MG63 (cell line): ENCODE measurements at places on chromosomes 3 and 15.

- DNase-seq, result no peak
Observed at GRCh38 chr3:86743233-86743632, 247.7 kb downstream of the VGLL3 start.

GRCh38 chr3:5017925-5018531, 38.8 kb downstream of the BHLHE40 start:
- DNase-seq, result peak; percentile 82

- DNase-seq, result peak; percentile 21
Observed at GRCh38 chr3:148938306-148938705, 53.0 kb upstream of the GYG1 start.

DNA sequence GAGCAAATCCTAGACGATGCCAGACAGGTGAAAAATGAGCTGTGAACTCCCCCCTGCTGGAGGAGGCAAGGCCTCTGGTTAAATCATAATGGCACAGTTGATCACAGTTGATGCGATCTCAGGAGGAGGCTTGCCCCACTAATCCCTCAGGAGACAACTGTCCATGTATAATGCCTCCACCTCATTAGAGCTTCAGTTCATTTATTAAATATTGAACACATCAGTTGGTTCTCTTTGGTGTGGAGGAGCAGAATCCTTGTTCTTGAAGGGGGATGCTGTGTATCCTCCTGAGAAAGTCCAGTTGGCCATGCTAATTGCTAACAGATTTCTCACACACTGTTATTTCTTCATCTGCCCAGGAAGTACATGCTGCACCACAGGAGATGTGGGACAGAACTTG, 290.5 kb downstream of the IGSF11 start:
- no peak for DNase-seq

GRCh38 chr3:15333956-15334263, 1.5 kb upstream of the SH3BP5 start:
- DNase-seq, result no peak

GRCh38 chr3:165981318-165981717, 144.1 kb upstream of the BCHE start:
- no peak for DNase-seq

DNA sequence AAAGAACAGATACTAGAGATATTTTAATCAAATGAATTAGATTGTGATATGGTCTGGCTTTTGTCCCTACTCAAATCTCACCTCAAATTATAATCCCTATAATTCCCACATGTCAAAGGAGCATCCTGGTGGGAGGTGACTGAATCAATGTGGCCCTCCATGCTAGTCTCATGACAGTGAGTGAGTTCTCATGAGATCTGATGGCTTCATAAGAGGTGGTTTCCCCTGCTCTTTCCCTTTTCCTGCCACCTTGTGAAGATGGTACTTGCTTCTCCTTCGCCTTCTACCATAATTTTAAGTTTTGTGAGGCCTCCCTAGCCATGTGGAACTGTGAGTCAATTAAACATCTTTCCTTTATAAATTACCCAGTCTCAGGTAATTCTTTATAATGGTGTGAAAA, 82.8 kb downstream of the FAIM start:
- DNase-seq, result no peak

DNA sequence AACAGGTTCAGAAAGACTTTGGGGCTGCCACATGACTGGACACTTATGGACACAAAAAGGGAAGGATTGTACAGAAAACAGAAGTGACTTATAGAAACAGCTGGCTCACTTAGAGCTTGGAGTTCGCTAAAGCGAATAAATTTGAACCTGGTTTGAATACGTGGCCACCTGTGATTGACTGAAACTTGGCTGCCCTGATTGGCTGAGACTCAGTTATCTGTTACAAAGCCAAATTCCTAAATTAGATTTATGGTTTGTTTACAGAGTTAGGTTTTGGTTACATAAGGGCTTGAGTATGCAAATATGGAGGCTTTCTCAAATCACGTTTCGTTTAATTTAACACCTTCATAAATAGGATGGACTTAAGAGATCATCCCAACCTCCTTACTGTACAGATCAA, 270.2 kb downstream of the THSD4 start:
- no peak for DNase-seq

DNA sequence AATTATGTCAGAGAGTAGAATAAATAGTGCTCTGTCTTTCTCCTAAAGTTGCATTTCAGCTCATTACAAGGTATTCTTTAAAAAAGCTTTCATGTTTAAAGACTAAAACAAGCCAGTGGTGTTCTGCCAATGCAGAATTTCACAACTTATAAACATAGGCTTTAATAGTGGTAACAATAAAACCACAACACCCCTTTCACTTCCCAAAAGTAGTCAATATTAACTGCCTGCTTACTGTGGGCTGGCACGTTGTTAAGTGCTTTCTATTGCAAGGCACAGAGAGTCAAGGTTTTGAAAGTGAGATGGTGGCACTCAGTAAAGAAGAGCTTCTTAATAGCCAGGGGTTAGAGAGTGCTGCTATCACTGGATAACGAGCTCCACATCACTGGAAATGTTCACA, 8.4 kb upstream of the RTP1 start:
- DNase-seq, result peak; percentile 55

- peak; percentile 14 for DNase-seq
Observed at GRCh38 chr15:68470049-68470742, 38.2 kb upstream of the ITGA11 start.

DNA sequence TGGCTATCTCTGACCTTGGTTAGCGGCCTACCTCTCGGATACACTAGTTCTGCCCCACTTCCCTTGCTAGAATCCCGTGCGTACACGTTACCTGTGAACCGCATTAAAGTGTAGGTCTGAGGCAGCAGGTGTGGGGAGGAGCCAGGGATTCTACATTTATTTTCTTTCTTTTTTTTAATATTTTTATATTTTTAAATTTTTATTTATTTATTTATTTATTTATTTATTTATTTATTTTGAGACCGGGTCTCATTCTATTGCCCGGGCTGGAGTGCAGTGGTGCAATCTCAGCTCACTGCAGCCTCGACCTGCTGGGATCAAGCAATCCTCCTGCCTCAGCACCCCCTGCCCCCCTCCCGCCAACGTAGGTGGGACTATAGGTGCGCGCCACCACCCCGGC, 60.9 kb upstream of the NR2E3 start:
- DNase-seq, result no peak

GRCh38 chr3:100429187-100429716, 27.9 kb downstream of the LNP1 start:
- DNase-seq, result no peak

GRCh38 chr15:51359981-51360380, 18.5 kb downstream of the GLDN start:
- DNase-seq, result no peak

- DNase-seq, result peak; percentile 7
Observed at GRCh38 chr3:184117636-184118035, 17.5 kb upstream of the EIF2B5 start.

DNA sequence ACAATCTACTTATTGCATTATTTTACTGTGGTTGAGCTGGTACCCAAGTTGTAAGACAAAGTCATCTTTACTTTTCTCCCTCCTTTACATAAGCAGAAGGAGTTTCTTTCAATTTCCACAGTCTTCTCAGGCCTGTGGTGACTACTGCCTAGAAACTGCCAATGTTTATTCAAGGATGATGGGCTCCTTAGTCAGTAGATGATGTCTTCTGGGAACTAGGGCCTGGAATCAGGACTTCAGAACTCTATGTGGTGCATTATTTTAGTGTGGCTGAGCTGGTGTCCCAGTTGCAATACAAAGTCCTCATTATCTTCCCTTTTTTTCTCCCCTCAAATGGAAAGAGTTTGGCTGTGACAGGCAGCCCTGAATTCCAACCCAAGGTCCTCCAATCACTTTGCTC, 1762.5 kb downstream of the SI start:
- peak; percentile 15 for DNase-seq

DNA sequence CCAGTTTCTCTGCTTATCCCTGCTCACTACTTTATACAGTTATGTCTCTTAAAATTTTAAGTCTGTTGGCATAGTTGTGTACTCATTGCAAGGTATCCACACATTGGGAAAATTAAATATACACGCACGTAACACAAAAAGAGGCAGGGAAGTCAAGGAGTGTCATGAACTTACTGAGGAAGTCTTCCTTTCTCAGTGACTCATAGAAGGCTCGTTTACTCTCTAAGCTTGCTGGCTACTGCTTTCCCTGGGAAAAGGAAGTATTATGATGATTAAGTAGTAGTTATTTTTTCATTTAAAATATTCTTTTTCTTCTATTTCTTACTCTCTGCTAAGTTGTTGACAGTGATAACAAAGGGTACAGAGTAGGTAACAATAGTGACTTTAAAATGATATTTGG, 287.3 kb downstream of the UBE2E2 start:
- DNase-seq, result no peak

GRCh38 chr3:157793745-157794144, 290.5 kb upstream of the VEPH1 start:
- no peak for DNase-seq
